ENCODE measurements at places on chromosomes 1 and 21.

- peak; percentile 22 for DNase-seq
These were observed 92.8 kb downstream of the PIK3R3 start for GRCh38 chr1:46039571-46040052.

DNA sequence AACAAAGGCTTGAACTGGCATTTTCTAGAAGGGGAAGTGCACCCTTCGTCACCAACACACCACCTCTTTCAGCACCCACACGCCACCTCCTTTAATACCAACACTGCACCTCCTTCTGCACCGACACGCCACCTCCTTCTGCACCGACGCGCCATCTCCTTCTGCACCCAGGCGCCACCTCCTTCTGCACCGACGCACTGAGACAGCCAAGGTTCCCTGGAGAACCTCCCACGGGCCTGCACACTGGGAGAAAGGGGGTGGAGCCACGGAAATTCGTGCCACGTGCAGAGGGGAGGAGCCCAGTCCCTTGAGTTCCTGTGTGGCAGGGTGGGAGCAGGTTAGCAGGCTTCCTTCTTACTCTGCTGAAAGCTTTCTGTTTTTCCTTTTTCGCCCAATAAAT, 327.9 kb upstream of the C1orf174 start:
- DNase-seq, result no peak

GRCh38 chr1:94878329-94878728, 48.6 kb downstream of the CNN3 start:
- DNase-seq, result no peak

- no peak for DNase-seq
These were observed 145.5 kb upstream of the IRF2BP2 start for GRCh38 chr1:234755449-234755863.

DNA sequence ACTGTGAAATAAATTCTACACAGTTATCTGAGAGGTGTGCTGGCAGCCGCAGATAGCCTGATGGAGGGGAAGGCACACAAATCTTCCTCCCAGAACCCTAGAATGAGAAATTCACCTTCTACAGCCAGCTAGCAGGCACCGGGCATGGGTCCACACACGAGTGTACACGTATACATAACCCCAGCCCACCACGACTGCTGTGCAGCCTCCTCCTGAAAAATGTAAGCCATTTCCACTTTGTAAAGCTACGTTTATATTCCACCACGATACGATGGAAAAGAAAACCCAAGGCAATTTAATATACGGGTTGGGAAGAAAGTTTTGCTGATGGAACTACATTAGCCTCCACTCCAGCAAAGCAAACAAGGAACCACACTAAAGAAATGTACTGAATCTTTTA, 1.8 kb downstream of the BTG3 start:
- DNase-seq, result no peak

GRCh38 chr1:81619156-81619555, 181.6 kb upstream of the ADGRL2 start:
- DNase-seq, result no peak

DNA sequence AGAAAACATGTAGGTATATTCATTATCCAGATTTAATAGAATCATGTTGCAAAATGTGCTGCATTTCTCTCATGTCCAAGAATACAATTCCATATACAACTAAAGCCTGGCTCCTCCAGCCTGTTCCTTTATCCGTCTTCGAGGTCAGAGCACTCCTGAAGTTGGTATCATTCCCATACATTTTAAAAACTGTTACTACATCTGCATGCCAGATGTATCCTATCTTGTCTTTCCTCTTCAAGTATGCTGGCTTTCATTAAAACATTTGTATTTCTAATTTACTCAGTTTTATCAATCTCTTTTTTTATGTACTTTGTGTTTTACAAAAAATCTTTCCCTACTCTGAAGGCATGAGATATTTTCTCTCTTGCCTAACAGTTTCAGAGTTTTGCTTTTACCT, 536.6 kb upstream of the USP24 start:
- no peak for DNase-seq

Measured in NCI-H1105 (cell line).